Right atrium auricular region (tissue), 2 donors: ENCODE measurements at places on chromosomes 16 and 17. TPM values are rescaled to one million over a fixed set of nuclear protein-coding genes. Genes with fewer than 3 reads are reported as not detected.

DNA sequence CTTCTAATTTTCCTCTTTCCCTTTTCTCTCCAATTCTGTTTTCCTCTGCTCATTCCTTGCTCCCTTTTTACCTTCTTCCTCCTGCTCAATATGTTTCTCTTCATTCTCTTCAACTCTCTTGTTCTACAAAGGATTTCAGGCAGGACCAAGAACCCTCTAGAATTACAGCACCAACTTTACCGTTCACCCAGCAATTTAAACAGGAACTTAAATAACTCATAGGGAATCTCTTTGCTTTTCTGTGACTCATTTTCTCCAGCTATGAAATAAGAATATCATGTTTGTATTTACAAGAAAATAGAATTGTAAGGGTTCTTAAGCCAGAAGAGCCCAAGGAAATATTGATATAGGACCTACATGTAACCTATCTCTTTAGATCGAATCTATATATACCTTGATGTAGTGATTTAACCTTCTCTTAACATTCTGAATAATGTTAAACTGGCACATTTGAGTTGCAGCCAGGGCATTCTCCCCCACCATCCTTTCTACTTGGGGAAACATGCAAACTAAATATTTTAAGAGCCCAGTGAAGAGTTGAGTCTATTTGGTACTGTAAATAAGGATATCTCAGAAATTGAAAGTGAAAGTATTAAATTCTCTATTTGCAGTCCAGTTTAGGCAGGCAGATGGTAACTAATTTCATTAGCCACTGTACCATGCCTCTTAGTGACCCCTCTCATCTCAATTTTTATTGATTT, 137.0 kb downstream of the ANKFN1 start:
- DNase-seq = no peak

- no peak for DNase-seq
Measured at GRCh38 chr16:57681950-57682728, 12.5 kb upstream of the DRC7 start.

DNA sequence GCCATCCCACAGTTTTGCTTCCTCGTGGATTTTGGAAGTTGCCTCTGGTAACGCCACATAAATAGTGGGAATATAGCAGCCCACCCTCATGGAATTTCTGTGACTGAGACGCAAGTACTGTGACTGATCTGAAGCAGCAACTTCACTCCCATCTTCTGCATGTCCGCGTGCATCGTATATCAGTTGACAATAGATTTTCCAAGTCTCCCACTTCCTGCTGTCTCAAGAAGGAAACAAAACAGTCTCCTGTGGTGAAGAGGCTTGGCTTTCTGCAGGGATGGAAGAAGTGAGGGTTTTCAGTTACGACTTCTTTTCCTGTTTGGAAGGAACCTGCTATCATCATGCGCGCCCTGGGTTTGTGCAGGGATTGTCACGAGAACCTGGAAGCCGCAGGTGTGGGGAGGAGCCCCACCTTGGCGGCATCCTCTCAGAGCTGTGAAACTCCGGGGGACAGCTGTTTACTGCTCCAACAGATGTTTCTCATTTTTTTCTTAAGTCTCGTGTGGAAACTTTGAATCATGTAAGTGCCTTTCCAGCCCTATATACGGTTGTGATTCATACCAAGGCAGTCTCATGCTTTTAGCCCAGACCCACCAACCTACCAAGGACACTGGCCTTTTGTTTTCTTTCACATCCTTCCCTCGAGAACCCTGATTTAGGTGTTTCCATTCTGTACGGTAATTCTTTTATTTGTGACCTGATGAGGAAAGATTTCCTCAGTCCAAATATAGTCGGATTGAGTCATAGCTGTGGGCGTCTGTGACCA, 57.5 kb downstream of the WIPI1 start:
- DNase-seq = no peak

Gene SLC52A1
- total RNA-seq = not detected

Gene TP53TG3F
- not detected for total RNA-seq

- no peak for DNase-seq
Measured at GRCh38 chr16:15979801-15980200, 30.4 kb downstream of the ABCC1 start.

DNA sequence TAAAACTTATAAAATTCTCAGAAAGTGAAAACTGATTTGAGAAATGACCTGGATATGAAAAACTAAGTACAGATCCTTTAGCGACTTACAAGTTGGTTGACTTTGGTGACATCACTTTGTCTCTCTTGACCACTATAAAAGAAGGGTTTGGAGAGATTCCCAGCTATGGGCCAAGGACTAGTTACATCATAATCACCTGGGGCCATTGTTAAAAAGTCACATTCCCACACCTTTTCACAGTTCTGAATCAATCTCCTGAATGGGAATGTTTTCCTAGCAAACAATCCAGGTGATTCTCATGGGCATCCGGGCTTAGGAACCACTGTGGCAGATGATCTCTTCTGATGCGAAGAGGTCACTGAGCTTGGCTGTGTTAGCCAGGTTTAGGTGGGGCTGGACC, 620 bp upstream of the VWA3A start:
- no peak for DNase-seq

DNA sequence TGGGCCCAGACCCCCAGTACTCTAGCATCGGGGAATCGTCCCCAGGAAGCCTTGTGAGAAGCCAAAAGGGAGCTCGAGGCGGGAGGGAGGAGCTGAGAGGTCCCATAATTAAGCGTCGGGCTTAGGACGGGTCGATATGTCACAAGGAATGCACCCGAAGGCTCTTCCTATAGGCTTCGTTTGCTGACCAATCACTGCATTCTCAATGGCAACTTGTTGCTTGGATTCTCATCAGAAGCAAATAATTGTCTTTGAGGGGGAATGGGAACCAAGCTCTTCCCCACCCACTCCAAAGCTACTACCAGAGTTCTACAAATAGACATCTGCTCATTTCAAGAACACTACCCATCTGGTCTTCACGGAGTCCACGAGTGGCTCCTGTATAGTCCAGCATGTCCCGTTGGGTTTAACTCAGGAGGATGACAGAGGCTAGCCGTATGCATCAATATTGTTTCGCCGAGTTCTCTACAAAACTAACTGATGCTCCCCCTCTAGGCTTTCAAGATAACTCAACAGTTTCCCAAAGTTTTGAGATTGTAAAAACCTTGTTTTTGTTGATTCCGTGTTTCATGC, 628 bp upstream of the BLMH start:
- no peak for DNase-seq

DNA sequence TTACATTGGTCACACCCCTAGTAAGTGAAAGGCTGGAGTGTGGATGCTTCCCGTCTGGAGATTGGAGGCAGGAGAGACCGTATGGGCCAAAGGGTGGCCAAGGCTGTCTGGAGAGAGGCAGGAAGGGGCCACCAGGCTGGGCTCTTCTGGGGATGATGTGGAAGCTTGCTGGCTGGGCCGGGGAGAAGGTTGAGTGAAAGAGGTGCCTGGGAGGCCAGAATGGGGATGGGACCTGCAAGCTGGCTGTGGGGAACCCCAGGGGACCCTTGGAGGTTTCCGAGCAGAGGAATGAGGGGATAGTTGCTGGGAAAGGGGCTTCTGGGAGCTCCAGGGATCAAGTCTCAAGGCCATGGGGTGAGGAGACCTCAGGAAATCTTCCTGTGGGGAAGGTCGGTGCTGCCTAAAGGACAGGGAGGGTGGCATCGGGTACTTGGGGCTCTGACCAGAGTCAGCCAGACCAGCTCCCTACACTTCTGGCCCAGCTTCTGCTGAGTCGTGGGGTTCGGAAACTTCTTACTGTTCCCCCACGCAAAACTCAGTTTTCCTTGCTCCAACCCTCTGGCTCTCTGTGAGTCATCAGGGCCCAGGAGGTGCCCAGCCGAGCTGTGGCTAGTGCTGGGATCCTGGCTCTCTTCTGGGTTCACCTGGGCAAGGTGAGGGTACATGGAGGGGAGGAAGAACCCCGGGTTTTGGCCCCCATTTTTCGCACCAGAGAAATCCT, 3.1 kb downstream of the MRC2 start:
- DNase-seq = no peak
